Activated T-helper 2 cell treated with anti-CD3 and anti-CD28 coated beads, Interferon-gamma antibody, Interleukin-2, Interleukin-4, amounts not matched to agents 10 μg/mL and 5 μg/mL and 100 μg/mL, durations not matched to agents 14 hours and 24 hours and 36 hours (primary cell): ENCODE measurements at places on chromosomes 11 and 22.

- DNase-seq = no peak
Observed at GRCh38 chr11:103380031-103380430, 270.8 kb downstream of the DYNC2H1 start.

- DNase-seq = no peak
Observed at GRCh38 chr11:97290464-97291041, 900.7 kb downstream of the JRKL start.

DNA sequence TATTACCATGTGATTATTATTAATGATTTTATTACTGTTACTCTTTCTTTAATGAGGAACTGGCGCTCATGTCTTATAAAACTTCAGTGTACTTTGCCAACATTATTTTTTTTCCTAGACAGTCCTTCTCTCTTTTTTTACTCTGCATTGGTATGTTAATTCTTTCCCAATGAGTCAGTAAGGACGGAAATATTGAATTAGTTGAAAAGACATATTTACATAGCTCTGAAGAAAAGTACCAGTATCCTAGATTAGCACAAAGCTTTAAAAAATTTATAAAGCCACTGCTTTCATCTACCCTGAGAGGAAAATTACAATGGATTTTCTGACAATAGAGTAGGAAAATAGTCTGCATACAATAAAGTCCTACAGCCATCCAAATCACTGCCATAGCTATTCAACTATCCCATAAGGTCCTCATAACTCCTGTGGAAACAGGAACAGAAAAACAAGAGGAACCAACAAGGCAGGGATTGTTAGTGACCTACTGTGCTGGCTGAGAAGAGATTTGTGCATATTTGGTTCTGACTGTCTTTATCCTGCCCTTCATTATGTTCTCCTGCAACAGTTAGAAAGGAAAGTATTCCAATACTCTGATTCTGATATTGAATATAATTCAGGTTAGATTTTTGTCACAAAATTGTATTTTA is 314.4 kb downstream of the AASDHPPT start:
- DNase-seq = no peak

DNA sequence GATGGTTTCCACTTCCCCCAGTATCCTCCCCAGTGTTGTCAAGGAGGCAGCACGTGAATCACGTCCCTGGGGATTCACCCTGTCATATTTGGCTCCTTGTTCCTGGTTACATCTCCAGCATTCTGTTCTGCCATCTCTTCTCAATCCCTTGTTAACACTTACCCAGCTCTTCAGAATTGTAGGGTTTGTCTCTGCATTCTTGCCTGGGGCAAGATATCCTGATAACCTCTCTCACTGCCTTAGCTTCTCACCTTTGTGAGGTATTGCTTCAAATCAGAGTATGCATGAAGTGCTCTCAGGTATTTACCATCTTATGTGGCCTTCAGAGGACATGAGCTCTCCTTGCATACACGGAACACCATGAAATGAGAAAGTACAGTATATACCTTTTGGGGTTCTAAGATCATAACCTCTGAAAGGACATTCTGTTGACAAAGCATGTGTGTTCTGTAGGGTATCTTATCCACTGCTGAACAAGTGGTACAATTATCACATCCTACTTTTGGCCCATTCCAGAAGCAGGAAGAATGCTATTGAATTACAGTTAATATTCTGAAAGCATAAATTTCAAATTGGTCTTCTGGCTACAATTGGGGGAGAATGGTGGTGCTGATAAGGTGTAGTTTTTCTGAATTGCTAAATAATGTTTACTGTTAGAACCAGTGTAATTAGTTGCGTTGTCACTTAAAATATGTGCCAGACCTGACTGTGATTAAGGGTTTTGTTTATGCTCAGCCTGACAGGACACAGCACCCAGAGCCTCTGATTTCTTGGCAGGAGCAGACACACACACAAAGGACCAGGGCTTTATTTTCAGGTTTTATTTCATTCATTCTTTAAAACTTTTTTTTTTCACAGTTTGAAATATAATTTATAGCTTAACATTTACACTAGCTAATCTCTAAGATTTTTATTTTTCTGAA is 32.7 kb downstream of the VSTM5 start:
- no peak for DNase-seq

- no peak for DNase-seq
Observed at GRCh38 chr11:99519095-99519494, 498.3 kb downstream of the CNTN5 start.

DNA sequence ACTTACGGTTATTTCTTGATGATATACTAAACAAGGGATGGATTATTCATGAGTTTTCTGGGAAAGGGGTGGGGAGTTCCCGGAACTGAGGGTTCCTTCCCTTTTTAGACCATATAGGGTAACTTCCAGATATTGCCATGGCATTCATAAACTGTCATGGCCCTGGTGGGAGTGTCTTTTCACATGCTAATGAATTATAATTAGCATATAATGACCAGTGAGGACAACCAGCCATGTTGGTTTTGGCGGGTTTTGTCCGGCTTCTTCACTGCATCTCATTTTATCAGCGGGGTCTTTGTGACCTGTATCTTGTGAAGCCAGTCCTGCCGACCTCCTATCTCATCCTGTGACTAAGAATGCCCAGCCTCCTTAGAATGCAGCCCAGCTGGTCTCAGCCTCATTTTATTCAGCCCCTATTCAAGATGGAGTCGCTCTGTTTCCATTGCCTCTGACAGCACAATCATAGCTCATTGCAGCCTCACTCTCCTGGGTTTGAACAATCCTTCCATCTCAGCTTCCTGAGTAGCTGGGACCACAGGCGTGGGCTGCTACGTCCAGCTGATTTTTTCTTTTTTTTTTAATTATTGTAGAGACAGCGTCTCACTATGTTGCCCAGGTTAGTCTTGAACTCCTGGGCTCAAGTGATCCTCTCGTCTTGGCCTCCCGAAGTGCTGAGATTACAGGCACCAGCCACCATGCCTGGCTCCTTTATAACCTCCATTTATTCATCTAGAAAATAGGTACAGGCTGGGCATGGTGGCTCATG is 52.6 kb upstream of the EMID1 start:
- DNase-seq = no peak

DNA sequence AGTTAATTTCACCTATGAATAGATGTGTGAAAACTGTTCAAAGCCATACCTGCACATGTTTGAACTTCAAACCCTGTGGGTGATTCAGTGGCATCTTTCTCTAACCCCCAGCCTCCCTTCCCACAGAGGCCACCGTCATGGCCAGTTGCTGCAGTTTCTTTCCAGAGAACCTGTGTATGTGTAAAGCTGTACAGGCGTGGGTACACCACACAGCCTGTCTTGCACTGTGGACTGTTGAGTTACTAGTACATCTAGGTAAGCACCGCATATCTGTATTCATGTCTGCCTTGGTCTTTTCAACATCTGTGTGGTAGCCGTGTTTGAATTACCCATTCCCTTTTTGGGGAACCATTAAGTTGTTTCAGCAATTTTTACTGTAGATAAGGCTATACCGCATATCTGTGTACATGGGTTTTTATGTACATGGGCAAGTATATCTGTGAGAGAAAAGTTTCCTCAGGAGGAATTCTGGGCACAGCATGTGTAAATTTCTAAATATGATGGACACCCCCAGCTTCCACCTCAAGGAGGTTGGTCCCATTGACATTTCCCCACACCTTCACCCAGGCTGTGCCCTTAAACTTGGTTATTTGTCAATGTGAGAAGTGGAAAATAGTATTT is 13.9 kb downstream of the NEAT1 start:
- no peak for DNase-seq

GRCh38 chr11:88596786-88597185 is 259.2 kb upstream of the CTSC start:
- no peak for DNase-seq

DNA sequence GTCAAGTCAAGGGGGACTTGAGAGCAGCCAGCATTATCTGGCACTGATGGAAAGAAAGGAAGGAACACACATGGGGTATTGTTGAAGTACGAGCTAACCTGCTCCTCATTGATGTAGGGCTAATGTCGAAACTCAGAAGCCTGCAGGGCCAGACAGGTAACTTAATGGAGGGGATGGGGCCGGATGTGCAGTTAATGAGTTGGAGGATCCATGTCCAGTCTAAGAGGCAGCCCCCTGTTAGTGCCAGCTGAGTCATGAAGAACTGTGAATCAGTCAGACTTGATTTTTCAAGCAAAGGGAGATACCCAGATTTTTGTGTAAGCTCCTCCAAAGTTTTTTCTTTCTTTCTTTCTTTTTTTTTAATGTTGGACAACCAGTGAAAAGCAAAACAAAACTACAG is 65.6 kb downstream of the CECR2 start:
- DNase-seq = no peak

DNA sequence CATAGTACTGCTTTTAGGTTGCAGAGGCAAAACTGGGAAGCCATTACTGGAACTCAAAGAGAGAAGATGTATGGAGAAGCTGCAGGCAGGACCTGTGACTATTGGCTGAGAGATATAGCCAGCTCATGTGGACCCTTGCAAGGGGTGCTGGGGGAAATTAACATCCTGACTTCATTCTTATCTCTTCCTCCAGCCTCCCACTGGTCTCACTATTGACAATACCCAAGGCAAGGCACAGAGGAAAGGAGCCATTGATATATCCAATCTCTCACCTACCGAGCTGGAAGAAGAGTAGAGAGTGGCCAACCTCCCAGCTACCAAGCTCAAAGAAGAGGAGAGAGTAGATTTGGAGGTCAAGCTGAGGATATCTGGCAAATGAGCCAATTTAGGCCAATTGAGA is 36.8 kb upstream of the ZBED5 start:
- no peak for DNase-seq

- DNase-seq = no peak
Observed at GRCh38 chr11:69394869-69395246, 86.6 kb upstream of the LINC01488 start.

DNA sequence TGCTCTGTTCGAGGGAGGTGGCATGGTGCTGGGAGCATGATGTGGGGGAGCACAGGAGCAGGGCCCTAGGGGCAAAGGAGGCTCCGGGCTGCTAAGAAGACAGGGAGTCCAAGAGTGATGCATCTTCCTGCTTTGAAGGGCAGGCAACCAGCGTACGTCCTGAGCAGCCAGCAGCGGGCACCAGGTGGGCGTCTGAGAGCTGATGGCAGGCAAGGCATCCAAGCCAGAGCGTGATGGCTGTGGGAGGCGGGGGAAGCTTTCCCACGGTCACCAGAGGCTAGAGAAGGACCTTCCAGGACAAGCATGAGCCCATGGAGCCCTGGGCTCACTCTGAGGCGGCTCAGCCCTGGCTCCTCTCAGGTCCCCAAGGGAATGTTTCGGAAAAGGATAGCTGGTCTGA is 32.2 kb downstream of the BRD1 start:
- DNase-seq = no peak

DNA sequence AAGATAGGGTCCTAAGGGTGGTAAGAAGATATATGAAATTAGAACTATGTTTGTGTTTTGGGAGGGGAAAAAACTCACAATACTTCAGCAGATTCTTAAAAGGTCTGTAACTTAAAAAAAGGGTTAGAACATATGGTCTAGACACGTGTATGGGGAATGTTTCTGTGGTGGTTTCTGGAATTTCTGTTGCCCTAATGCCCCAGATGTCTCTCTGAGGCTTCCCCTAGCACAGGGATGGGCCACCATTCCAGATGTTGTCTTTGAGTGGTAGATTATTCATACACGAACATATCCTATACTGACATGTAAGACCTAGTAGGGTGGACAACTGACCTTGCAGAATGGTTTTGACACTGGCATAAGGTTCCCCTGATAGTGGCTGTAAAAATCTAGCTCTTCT is 26.2 kb downstream of the EHF start:
- DNase-seq = no peak

DNA sequence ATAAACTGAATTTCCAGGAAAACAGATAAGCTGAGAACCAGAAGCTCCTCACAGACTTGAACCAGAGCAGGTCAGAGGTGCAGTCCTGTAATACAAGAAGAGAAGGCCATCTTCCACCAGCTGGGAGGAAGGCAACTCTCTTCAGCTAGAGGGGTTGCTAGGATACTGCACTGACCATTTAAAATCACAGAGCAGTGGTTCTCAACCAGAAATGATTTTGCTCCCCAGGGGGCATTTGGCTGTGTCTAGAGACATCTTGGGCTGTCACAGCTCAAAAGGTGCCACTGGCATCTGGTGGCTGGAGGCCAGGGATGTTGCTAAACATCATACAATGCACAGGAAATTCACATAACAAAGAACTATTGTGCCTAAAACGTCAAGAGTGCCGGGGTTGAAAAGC is 17.2 kb downstream of the OPCML start:
- no peak for DNase-seq

DNA sequence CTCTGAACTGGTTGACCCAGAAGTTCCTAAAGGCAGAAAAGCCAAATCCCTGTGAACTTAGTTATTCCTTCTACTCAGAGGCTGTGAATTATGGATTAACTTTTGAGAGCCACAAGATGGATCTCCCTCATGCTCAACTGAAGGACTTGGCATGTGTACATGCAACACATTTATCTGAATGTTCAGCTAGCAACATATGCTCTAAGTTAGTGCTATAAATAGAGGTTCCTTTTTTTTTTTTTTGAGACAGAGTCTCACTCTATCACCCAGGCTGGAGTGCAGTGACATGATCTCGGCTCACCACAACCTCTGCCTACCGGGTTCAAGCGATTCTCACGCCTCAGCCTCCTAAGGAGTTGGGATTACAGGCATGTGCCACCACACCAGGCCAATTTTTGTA is 40.1 kb downstream of the EIF4ENIF1 start:
- no peak for DNase-seq

- no peak for DNase-seq
Observed at GRCh38 chr22:25109878-25110595, 89.6 kb upstream of the CRYBB3 start.

GRCh38 chr11:13207270-13207664 is 70.3 kb upstream of the BMAL1 start:
- no peak for DNase-seq

GRCh38 chr22:45647532-45648225 is 24.0 kb upstream of the ATXN10 start:
- no peak for DNase-seq

GRCh38 chr22:47299211-47299862 is 536.9 kb downstream of the TBC1D22A start:
- DNase-seq = no peak

DNA sequence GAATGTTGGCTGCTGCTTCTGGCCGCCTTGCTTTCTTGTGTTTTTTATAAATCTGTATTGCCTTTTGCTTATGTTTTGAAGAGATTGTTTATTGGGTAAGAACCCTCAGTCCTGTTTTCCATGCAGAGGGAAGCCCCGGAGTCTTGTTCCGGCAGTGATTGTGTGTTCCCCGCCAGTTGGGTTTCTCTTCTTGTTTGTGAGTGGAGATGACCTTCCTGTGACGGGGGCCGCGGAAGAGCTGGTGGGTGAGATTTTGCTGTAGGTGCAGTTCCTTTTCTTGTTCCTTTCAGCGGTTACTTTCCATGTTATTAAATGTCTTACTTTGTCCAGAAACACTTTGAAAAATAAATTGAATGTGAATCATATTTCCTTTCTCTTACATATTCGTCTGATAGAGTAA is 8.3 kb downstream of the TBC1D22A start:
- DNase-seq = no peak
